ENCODE measurements at places on chromosomes 1 and 21.

DNA sequence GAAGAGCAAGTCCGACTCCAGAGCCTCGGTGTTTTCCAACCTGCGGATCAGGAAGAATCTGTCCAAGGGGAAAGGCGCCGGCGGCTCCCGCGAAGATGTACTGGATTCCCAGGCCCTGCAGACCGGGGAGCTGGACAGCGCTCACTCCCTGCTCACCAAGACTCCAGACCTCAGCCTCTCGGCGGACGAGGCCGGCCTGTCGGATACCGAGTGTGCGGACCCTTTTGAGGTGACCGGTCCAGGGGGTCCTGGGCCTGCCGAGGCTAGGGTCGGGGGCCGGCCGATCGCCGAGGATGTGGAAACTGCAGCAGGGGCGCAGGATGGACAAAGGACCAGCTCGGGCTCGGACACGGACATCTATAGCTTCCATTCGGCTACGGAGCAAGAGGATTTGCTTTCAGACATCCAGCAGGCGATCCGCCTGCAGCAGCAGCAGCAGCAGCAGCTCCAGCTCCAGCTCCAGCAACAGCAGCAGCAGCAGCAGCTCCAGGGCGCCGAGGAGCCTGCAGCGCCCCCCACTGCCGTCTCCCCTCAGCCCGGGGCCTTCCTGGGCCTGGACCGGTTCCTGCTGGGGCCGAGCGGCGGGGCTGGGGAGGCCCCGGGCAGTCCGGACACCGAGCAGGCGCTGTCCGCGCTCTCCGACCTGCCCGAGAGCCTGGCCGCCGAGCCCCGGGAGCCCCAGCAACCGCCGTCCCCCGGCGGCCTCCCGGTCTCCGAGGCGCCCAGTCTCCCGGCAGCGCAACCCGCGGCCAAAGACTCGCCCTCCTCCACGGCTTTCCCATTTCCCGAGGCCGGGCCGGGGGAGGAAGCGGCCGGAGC, 827 bp downstream of the FMN2 start:
- no peak for DNase-seq

- no peak for DNase-seq
These were observed 21.4 kb downstream of the FOXO6 start for GRCh38 chr1:41382480-41383090.

GRCh38 chr1:198166900-198167299, 10.1 kb downstream of the NEK7 start:
- DNase-seq = no peak

- no peak for DNase-seq
These were observed 46.5 kb upstream of the LPGAT1 start for GRCh38 chr1:211876851-211877590.

DNA sequence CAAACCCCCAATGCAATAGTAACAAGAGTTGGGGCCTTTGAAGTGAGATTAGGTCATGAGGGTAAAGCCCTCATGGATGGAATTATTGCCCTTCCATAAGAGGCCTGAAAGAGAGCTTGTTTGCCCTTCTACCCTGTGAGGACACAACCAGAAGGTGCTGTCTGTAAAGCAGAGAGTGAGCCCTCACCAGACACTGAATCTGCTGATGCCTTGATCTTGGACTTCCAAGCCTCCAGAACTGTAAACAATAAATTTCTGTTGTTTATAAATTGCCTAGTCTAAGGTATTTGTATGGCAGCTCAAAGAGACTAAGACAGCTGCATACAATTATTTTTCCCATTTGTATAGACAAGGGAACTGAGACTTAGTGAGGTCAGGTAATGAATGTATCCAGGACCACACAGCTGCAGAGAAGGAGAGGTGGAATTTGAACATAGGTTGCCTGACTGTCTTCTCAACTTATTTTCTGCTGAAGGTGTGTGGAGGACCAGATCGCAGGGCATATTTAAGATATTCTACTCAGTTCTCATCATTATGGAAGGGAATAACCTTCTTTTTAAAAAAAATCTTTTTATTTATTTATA, 18.7 kb downstream of the IL23R start:
- no peak for DNase-seq

- DNase-seq = no peak
These were observed 159.8 kb downstream of the TGFBR3 start for GRCh38 chr1:91725989-91726721.

GRCh38 chr1:105399716-105400115, 1650.0 kb downstream of the AMY1C start:
- no peak for DNase-seq

GRCh38 chr1:170568197-170568596, 36.2 kb downstream of the GORAB start:
- DNase-seq = no peak

DNA sequence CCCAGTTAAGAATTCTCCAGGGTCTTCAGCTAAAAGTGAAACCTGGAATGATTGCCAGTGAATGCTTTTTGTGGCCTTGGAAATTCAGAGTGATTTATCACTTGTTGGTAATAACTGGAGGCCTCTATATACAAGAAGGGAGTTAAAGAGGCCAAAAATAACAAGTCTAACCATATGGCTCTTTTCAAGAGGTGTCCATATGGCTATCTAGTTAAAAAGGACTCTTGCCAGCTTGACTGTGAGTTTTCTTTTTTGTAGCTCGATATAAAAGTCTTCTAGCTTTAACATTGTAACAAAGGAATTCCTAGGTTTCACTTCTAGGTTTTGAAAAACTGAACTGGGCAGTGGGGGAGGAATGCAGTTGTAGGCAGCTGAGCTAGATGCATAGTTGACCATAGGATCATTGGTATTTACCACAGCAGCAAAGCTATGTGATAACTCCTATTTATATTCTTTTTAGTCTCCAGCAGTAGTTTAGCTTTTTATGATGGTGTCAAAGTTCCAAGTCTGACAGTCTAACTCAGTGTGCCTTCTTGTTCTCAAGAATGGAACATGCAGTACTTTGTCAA, 44.4 kb downstream of the CACHD1 start:
- DNase-seq = no peak

DNA sequence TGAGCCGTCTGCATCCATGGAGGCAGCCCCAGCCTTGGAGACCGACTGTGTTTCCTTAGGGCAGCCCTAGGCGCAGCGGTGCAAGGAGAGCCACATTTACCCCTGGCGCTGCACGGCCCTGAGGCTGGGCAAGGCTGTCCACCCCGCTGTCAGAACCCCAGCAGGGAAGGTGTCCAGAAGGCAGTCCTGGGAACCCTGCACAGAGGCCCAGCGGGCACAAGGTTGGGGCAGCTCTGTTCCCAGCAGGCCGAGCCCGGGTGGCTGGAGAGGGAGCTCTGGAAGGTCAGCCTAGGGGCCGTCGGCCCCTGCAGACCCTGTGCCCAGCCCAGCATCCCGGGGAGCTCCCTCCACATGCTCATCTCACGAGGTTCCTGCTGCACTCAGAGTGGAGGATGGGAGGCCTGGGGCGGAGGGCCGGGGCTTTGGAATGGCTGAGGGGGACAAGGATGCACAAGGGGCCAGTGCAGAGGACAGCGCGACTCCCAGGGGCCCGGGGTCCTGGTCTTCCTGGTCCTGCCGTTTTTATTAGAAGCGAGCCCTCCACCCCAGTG, 19.9 kb upstream of the SAMD11 start:
- no peak for DNase-seq

DNA sequence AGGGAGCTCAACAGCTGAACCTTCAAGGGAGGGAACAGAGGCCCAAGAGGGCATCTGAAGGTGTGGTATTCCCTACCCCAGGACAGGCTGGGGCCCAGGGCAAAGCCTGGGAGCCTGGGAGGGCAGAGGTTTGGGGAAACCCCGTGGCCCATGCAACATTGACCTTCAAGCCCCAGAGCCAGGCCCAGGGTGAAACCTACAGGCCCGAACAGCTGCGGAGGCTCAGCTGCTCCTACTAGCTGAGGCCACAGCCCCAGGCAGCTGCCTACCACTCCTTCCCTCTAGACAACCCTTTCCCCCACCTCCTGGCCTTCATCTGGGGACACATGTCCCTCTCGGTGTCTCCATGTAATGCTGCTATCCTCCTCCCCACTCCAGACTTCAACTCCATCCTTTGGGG, 3.2 kb downstream of the LAD1 start:
- no peak for DNase-seq

- no peak for DNase-seq
These were observed 1165.2 kb upstream of the PRMT6 start for GRCh38 chr1:105891308-105891707.

GRCh38 chr1:33225586-33225985, 30.7 kb upstream of the ZNF362 start:
- DNase-seq = no peak

GRCh38 chr1:82392946-82393345, 592.2 kb downstream of the ADGRL2 start:
- no peak for DNase-seq

GRCh38 chr1:43971336-43971980, 1.6 kb downstream of the DPH2 start:
- no peak for DNase-seq

DNA sequence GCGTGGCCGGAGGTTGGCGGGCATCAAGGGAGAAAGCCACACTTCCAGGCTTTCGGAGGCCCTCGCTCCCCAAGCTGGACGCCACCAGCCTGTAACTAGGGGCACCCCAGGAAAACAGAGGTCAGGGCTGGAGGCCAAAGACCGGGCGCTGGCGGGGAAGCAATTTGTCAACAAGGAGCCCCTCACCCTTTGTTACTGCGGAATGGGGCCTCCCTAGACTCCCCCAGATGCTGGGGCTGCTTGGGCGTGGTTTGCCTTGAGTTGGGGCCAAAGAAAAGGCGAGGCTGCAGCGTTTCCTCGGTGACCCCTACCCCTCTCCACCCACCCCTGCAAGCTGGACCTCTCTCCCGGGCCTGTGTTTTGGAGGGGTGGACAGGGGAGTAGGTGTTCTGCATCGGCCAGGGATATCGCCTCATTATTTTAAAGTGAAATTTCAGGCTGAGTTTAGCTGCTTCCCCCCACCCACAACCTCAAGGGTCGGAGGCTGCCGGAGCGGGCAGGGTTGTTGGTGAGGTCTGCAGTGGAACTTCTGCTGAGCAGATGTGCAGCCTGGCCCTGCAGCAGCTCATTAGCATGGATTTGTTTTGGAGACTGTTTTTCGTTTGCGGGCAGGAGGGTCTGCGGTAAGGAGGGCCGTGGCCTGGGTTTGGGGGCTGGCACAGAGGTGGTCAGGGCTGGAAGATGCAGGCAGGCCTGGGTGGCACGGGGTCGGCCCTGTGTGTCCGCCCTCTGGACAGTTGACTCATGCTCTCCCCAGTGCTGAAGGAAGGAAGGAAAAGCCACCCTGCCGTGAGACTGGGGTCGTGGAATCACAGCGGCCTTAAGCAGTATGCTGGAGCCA, 1.5 kb downstream of the NBL1 start:
- DNase-seq = no peak

DNA sequence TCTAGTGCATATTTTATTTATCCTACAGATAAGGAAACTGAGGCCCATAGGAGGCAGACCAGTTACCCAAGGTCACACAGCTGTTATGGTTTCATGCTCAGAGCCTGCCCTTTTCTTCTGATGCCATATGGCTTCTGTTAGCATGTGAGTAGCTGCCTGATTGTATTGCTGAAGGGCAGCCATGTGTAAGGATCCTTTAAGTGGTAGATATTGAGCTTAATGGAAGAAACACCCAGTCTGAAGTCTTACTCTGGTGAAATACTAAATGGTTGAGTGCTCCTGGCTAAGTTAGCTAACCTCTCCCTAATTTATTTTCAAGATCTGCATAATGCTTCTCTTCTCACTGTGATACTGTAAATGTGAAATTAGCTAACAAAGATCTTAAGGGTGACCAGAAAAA, 30.9 kb downstream of the ADAMTS5 start:
- no peak for DNase-seq

DNA sequence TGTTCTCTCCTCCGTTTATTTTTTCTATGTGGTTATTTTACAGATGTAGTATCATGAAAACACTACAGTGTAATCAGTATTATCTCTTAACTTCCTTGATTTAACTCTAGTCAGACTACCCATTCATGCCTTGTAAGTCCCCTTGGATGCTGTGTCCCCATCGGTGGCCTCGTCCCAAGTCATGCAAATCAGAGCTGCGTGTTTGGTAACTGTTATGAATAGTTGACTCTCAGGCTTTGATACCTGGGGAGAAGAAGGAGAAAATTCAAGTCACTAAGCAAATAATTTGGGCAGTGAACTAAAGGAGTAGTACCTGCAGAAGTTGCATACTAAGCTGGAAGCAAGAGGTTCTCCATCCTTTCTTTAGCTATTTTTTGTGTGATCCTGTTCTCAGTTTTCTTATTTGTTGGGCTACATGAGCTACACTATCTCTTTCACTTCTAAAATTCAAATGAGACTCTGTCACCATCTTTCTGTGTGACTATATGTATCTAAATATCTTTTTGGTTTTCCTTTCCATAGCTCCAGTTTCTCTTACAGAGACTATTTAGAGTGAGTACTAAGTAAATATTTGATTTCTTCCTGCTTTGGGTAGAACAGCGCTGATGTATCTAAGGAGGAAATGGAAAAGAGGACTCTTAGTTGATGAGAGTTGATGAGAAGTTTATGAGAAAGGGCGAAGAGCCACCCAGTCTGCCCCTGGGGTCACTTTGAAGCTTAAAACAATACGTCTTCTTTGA, 50.9 kb downstream of the VANGL2 start:
- DNase-seq = no peak

GRCh38 chr1:197663162-197663953, 111.9 kb downstream of the DENND1B start:
- DNase-seq = no peak

DNA sequence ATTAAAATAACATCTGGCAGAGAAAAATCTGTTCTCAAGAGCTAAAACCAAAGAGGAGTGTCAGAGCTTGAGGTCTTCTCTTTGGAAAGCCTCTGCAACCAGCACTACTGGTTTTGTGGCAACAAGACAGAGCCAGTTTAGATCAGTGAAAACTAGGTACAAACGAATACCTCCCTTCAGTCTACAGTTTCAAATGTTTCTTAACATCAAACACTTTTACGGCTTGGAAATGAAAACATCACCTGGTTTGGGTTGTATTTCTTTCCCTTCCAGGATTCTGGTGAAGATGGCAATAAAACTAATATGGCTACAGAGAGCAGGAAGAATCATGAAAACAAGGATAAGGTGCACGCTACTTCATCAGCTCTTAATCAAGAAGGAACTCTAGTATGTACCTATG, 339.4 kb upstream of the ESRRG start:
- no peak for DNase-seq

DNA sequence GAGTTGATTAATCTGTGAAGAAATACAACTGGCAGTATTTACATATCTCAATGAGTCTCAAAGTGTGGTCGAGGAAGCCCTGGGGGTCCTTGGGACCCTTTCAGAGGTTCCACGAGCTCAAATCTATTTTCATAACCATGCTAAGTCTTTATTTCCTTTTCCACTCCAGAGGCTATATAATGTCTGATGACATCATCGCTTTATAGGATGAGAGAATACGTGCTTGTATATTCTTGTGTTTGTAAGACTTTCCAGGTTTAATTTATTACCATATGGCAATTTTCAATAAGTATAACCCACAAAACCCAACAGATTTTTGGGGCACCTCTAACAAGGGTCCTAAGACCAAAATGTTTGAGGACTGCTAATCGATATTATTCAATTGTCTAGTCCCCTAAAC, 1.4 kb upstream of the SLC19A2 start:
- DNase-seq = no peak

- DNase-seq = no peak
These were observed 385.1 kb downstream of the NTNG1 start for GRCh38 chr1:107525961-107526360.
